ENCODE measurements at places on chromosomes 6 and 20. TPM values are rescaled to one million over a fixed set of nuclear protein-coding genes. Genes with fewer than 3 reads are reported as not detected.

HLA-DPA1 gene
- total RNA-seq, result 0.50 TPM

NOL7 gene
- total RNA-seq, result 63.7 TPM

MMUT gene
- 10.9 TPM for total RNA-seq

ISM1 gene
- total RNA-seq, result 0.98 TPM

TRIM26 gene
- 51.7 TPM for total RNA-seq

PPIL6 gene
- 1.7 TPM for total RNA-seq

MAP1LC3A gene
- total RNA-seq, result 52.3 TPM

FKBP1C gene
- 0.32 TPM for total RNA-seq

MAFB gene
- 2.9 TPM for total RNA-seq

KHDRBS2 gene
- total RNA-seq, result not detected

GRCh38 chr6:21022343-21023107 is 488.3 kb downstream of the CDKAL1 start:
- peak; percentile 98 for DNase-seq

- no peak for DNase-seq
These were observed 210.4 kb upstream of the PHACTR1 start for GRCh38 chr6:12506159-12506558.

- peak; percentile 36 for DNase-seq
These were observed 72.9 kb downstream of the TSBP1 start for GRCh38 chr6:32298632-32299336.

DNA sequence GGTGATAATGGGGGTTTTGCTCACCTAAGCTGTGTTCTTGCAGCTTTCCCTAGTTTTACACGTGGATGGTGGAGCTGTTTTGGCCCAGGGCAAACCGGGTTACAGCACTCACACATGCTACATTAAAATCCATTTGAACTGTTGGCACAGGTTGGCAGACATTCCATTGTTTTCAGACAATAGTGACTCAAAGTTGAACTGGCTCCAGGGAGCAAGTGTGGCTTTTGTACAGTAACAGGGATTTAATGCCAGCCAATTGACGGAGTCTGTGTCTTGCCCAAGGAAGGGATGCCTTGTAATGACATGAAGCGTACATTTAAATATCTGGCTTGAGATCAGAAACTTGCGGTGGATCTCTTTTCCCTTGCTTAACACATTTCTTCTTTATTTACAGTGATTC is 183.1 kb downstream of the DTNBP1 start:
- DNase-seq, result peak; percentile 52

DNA sequence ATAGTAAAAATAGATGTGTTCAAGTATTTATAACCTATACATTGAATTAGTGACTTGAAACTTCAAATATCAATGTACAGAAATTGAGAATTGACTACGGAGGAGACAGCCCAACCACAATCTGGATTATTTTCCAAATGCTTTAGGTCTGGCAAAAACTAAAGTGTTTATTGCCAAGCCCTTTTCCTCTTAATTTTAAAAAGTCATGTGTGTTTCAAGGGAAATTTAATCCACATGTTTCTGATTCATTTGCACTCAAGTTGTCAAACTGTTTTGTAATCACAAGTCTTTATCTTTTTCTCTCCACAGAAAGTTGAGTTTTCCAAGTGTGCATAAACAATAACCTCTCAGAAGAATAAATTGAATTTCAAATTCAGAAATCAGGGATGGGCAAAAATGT is 350.8 kb upstream of the RSPO3 start:
- no peak for DNase-seq

GRCh38 chr6:53975941-53976615 is 135.2 kb upstream of the MLIP start:
- peak; percentile 75 for DNase-seq

GRCh38 chr6:143401636-143402370 is 48.7 kb downstream of the ADAT2 start:
- peak; percentile 36 for DNase-seq

GRCh38 chr20:42714298-42715141 is 475.2 kb downstream of the PTPRT start:
- DNase-seq, result no peak

DNA sequence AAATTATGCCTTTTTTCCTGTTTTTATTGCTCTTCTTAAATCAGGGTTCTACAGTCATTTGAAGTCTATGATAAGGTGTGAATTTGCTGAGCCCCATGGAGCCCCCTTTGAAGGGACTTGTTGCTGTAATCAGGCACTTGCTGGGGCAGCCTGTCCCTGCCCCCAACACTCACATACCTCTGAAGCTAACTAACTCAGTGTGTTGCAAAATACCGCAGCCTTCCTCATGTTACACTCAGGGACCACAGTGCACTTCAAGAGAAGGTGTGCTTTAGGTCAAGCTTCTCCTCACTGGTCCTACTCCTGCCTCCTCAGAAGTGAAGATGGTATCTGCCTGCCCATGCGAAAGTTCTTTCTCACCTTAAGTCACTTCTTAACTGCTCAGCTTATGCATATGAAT is 66.1 kb upstream of the GLP1R start:
- DNase-seq, result no peak

DNA sequence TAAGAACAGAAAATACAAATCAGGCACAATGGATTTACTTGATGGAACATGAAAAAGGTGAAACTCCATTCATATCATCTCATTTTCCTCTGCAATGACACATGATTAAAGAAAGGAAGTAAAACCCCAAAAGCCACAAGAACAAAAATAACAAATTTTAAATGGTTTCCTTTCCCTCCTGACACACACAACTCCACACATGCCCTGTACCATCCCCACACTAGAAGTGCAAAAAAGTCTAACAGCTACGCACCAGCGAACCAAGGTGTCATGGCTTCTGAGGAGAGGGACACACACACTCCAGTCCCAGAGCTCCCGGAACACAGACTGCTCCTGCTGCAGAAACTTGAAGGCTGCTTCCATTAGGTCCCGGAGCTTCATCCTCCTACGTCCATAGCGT is 25.3 kb downstream of the MDN1 start:
- DNase-seq, result no peak

DNA sequence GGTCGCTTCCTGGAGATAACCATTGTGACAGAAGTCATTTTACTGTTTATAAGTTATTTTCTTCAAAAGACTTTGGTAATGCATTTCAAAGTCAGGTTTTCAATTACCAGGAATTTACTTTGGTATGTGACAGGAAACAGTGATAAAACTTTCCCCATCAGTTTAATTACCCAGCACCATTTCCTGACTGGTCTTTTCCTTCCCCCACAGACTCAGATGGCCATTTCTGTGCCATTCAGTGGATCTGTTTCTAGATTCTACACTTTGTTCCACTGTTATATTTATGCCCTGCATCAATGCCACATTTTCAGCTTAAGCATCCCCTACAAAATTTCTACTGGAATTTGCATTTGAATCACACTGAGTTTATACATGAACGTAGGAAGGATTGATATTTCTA is 16.3 kb downstream of the RRBP1 start:
- no peak for DNase-seq

DNA sequence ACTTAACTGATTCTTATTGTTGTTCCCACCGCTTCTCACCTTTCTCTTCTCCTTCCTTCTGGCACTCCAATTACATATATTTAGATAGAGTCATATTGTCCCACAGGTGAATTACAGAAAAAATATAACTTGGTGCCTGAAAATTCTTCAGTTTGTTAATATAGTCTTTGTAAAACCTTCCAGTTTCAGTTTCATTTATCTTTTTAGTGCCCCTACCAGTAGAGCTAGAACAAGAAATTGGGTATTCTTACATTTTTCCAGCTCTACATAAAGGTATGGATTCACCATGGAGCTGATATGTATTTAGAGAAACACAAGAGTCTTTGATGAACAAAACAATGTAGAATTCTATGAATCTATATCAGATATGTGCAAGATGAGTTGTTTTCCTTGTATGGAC is 10.7 kb downstream of the MANEA start:
- DNase-seq, result no peak

- peak; percentile 5 for DNase-seq
These were observed 208.8 kb downstream of the TFAP2B start for GRCh38 chr6:51027283-51028065.

- DNase-seq, result no peak
These were observed at the start of gene WFDC2 for GRCh38 chr20:45469336-45470261. TSS of gene WFDC2 (plus strand) at chr20:45469753. CDS start at chr20:45469782, 29 bp downstream.

DNA sequence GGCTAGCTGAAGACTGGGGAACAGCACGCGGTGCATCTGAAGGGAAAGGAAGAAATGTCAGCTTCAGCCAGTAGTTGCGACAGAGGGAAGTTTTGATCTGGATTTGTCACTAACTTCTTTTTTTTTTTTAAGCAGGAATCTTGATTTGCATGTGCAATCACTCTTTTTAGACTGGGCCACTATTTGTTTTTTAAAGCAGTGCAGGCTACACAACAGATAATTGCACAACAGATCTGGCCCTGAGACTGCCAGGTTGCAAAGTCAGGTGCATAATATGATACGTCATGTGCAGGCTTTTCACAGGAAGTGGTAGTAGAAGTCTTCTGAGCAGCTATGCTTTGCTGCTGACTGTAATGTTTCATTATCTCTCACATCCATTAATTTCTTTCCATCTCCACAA is 13.5 kb downstream of the PFDN4 start:
- no peak for DNase-seq

GRCh38 chr6:167993831-167994230 is 3.6 kb upstream of the KIF25 start:
- DNase-seq, result no peak

GRCh38 chr20:46364670-46365486 is 41.5 kb downstream of the ELMO2 start:
- no peak for DNase-seq

GRCh38 chr20:9241721-9242427 is 173.0 kb downstream of the PLCB4 start:
- peak; percentile 71 for DNase-seq

DNA sequence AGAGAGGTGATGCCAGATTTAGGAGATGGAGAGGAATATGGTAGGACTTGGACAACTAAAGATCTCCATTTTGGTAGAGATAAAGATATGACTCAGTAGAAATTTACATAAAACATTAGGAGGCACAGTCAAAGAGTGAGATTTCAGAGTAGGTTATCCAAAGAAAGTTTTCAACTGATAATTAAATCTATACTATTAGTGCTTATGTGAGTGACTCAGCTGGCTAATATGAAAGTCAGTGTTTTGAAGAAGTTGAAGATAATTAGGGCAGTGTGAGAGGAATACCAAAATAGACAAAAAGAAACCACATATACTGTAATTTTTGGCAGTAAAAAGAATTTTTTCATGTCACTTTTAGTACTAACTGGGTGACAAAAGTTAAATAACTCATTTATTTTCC is 712.8 kb upstream of the HS3ST5 start:
- DNase-seq, result no peak

DNA sequence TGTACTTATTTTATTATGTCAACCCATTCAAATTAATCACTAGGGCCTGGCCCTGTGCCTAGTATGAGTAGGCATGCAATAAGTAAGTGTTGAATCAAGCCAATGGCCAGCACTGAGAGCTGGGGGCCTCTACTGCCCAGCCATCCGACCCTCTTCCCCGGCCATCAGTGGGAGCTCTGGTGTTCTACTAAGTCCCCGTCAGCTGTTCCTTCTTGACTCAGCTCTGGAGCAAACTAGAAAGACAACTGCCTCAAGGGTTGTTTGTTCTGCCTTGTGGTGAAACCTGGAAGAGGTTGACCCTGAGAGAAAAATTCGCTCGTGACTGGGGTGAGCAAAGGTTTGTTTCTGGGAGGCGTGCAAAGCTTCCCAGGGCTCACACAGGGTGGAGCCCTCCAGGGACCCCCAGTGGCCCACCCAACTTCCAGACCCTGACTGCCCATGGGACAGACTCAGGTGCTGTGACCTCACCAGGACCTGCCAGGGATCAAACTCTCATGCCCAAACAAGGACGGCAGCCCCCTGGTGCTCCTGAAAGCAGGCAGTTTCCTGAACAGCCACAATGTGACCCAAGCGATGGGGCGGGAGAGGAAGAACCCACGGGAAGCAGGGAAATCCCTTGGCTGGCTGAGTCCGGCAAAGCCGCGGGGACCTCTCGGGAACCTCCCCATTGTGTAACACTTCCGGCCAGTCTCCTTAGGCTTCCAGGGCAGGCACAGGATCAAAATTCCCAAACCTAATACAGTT is 50.4 kb downstream of the BANF2 start:
- DNase-seq, result peak; percentile 51

GRCh38 chr6:131532580-131533039 is 40.4 kb upstream of the ARG1 start:
- no peak for DNase-seq

- DNase-seq, result peak; percentile 93
These were observed 140.7 kb upstream of the STXBP5 start for GRCh38 chr6:147063469-147064031.

DNA sequence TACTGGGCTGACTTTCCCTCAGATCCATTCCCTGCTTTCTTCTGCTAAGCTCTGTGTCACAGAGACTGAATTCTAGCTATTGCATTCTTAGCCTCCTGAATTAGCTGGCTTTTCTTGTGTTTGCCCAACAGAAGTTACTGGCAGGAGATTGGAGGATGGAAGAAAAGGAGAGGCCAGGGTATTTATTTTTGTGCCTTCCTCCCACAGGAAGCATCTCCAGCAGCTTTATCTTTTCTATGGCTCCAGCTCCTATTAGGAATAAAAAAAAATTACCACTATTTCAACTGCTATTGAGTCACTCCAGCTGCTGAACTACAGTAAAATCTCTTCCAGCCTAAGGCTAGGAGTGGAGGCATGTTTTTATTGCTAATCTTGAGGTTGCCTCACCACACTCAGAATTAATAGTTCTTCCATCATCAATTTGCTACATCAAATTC is 492.4 kb downstream of the RFPL4B start:
- peak; percentile 92 for DNase-seq

- peak; percentile 47 for DNase-seq
These were observed 74.6 kb upstream of the TAB2 start for GRCh38 chr6:149242883-149243282.
